ENCODE measurements at places on chromosomes 7 and 10.
A peak's percentile ranks its signal among the peaks of the same experiment; 100 is the strongest.

DNA sequence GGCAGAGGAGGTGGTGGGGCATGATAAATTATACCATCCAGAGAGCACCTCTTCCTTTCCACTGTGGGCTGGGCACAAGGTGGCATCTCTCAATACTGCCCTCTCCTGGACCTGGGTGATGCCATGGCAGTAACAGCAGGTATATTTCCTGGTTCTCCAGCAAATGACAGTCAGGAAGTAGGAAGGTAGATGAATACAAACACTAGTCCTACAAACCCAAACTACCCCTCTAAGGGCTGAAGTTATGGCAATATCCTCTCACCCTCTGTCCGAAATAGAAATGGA is 1004.9 kb downstream of the KCNMA1 start:
- ATAC-seq, result no peak

- ATAC-seq, result no peak
These were observed 49.2 kb upstream of the SPOCK2 start for GRCh38 chr10:72137583-72137982.

DNA sequence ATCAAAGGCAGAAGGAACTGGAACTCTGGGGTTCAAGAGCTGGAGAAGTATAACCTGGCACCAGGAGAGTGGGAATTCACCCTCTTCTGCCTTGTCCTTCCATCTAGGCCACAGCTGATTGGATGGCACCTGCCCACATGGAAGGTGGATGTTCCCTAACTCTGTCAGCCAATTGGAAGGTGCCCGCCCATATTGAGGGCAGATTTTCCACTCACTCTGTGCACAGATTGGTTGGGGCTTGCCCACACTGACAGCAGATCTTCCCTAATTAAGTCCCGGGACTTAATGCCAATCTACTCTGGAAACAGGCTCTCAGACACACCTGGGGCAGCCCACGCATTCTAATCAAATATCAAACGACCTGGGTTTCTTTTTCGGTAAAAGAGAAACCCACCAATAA is 1142.3 kb upstream of the CELF2 start:
- no peak for ATAC-seq

GRCh38 chr10:74991435-74991834 is 120.0 kb upstream of the SAMD8 start:
- no peak for ATAC-seq

GRCh38 chr7:16260236-16260728 is 161.1 kb downstream of the CRPPA start:
- ATAC-seq, result no peak

GRCh38 chr7:51455513-51455912 is 138.9 kb upstream of the COBL start:
- ATAC-seq, result peak; percentile 38

GRCh38 chr7:155418304-155418703 is 39.6 kb upstream of the EN2 start:
- no peak for ATAC-seq

- ATAC-seq, result no peak
These were observed 124.8 kb downstream of the MPP7 start for GRCh38 chr10:28177944-28178637.

GRCh38 chr7:124651136-124651535 is 114.5 kb downstream of the GPR37 start:
- ATAC-seq, result no peak

DNA sequence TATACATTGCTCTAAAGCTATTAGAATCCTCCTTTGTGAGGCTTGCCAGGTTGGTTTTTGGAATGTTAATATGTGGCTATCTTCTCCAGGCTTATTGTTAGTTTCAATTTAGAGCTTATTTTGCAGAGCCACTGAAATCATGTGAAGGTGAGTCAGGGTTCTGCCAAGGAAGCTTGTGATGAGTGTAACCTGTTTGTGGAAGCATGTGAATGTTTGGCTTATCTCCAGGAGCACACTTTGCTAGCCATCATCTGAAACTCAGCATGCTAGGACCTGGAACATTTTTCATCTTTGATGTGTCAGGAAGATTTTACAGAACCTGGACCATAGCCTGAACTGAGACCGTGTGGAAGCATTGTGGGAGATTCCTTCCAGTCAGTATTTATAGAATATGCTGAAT is 197.3 kb downstream of the PPP1R9A start:
- ATAC-seq, result no peak

GRCh38 chr10:110214371-110214826 is 7.0 kb downstream of the MXI1 start:
- peak; percentile 14 for ATAC-seq

DNA sequence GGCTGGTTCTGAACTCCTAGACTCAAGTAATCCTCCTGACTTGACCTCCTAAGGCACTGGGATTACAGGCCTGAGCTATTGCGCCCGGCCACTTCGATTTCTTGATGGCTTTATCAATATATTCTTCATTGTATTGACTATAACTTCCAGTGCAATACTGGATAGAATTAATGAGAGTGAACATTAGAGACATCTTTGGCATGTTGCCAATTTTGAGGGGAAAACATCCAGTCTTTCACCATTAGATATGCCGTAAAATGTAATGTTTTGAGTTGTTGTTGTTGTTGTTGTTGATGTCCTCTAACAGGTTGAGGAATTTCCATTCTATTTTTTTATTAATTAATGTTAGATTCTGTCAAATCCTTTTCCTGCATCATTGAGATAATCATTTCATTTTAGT is 578.9 kb downstream of the ZWINT start:
- no peak for ATAC-seq

GRCh38 chr10:69338133-69338456 is 59.8 kb downstream of the HK1 start:
- no peak for ATAC-seq

- no peak for ATAC-seq
These were observed 937 bp upstream of the COBL start for GRCh38 chr7:51317582-51317910.

DNA sequence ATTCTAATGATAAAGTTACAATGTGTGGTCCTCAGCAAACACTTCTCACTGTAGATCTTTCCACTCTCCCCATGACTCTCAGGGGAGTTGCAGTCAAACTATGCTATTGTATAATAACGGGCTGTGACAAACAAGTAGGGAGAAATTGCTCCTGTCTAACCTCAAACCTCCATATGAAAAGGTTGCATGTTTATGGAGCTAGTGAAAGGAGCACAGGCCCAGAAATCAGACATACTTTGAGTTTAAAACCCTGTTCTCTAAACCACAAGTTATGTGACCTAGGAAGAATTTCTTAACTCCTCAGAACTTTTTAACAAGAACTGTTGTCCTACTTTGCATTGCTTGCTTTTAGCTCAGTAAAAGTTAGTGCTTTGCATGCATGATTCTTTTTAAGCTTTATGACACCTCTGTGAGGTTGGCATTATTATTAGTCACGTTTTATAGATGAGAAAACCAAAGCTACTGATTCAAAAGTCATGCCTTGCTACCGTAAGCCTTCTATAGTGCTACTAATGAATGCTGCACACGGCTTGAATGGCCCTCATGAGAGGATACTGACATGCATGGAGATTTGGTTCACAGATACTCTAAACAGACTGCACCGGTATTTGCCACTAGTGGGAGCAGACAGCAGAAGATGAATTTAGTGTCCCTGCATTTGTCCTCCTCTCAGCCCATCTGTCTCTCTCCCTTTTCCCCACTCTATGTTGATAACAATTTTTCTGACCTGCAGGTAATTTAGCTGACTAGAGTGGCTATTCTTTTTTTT is 129.5 kb upstream of the PCGF5 start:
- ATAC-seq, result no peak

DNA sequence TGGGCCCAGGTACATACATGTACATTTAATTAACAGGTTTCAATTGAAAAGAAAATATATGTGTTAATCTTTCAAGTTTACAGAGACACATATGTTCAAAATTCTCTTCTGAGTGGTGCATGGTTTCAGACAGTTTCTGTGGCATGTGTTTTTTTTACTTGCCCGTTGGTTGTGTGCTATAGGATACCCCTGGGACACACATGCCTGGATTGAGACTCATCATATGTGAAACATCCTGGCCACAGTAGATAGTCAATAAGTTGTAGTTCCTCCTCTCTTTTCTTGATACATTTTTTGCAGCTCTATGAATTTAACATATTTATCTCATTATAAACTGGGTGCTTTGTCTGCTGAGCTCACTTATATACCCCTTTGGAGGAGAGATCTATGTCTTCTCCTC is 207.8 kb upstream of the CTBP2 start:
- no peak for ATAC-seq

DNA sequence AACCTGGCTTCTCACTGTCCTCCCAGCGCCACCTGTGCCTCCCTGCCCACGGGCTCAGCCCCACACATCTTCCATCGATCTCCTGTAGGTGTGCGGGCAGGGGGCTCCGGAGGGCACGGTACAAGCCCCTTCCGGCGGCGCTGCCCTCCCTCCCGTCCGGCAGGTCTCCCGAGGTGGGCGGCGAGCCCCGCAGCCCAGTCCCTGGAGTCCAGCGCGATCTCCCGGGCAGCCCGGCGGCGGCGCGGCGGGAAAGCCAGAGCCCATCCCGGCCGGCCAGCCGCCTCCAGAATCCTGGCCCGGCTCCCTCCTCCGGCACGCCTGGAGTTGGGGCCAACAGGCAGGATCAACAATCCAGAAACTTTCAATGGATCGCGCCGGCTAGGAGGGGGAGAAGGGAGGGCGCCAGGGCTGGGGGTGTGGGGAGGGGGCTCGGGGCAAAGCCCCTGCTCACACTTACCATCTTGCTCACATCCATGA is 100.1 kb downstream of the HIP1 start:
- peak; percentile 79 for ATAC-seq

DNA sequence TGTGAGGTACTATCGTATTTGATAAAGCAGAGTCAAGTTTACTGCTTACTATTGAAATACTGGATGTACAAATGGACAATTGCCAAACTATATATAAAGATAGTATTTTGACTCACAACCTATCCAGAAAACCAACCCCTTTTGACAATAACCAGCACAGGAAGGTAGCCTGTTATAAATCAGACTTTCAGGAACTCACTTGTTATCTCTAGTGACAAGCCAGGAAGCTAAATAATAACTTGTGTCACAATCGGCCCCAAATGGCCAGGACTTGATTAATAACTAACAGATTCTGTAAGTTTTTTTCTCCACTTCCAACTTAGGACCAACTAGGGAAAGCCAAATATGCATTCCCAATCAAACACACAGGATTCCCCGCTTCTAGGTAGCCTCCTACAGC is 38.8 kb upstream of the SLC35G1 start:
- ATAC-seq, result no peak

DNA sequence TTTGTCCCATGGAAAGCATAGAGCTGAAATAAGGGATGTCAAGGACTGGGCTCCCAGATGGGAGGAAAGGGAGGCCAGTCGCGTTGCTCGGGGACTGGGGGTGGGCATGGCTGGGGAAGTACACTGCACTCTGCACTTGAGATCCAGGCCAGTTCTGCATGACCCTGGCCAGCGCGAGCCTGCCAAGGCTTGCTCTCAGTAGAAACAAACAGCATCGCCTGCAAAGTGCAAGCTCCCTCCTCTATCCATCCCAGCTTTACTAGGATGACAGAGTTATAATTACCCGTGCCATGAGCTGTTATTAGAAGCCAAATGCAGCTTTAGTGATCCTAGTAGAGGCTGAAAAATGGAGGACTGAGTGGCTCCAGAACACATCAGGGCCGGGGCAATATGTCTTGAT is 43.9 kb upstream of the PDCD4 start:
- no peak for ATAC-seq

- ATAC-seq, result no peak
These were observed 25.6 kb downstream of the ANKMY2 start for GRCh38 chr7:16619979-16620408.

GRCh38 chr10:127907411-127908105 is 655 bp downstream of the PTPRE start:
- ATAC-seq, result no peak

GRCh38 chr7:149471289-149471953 is 10.6 kb upstream of the ZNF777 start:
- no peak for ATAC-seq

GRCh38 chr10:32263300-32263699 is 83.7 kb downstream of the EPC1 start:
- peak; percentile 81 for ATAC-seq

DNA sequence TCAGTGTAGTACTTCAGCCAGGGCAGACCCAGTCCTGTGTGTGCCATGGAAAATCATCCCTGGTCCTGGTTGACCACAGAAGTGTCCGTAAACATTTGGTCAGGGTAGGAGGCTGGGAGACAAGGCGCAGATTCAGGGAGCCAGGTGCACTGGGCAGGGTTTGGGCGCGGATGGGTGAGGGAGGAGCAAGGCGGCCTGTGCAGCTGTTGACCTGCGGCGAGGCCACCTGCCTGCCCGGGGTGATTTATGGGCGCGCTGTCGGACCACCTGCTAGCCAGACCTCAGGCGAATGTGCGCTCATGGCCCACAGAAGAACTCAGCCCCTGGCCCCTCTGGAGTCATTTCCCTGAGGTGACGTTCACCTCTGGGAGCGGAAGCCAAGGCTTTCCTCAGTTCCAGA is 6.6 kb downstream of the SFRP5 start:
- ATAC-seq, result no peak

DNA sequence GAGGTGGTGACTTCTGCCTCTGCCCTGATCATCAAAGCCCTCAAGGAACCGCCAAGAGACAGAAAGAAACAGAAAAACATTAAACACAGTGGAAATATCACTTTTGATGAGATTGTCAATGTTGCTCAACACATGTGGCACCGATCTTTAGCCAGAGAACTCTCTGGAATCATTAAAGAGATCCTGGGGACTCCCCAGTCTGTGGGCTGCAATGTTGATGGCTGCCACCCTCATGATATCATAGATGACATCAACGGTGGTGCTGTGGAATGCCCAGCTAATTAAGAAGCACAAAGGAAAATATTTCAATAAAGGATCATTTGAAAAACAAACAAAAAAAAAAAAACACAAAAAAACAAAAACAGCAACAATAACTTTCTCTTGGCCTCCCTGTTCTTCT is 59.5 kb upstream of the TOMM7 start:
- ATAC-seq, result no peak

DNA sequence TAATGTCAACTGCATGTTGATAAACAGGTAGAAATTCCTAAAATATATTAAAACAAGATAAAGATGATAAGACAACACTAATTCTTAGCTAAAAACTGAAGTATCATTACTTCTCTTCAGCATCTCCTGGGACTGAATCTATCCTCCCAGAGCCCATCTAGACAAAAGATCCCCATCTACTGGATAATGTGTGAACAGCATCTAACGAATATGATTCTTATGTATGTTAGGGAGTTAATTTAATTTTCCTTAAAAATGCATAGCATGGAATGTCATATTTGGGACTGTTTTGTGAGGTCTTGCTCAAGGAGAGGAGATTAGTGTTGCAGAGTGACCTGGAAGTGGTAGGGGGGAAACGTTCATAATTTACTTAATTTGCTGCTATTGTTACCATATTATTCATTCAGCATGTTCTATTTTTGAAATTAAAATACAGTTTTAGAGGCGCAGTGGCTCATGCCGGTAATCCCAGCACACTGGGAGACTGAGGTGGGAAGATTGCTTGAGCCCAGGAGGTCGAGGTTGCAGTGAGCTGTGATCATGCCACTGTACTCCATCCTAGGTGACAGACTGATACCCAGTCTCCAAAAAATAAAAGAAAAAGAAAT is 305.1 kb upstream of the CSTF2T start:
- ATAC-seq, result peak; percentile 67

DNA sequence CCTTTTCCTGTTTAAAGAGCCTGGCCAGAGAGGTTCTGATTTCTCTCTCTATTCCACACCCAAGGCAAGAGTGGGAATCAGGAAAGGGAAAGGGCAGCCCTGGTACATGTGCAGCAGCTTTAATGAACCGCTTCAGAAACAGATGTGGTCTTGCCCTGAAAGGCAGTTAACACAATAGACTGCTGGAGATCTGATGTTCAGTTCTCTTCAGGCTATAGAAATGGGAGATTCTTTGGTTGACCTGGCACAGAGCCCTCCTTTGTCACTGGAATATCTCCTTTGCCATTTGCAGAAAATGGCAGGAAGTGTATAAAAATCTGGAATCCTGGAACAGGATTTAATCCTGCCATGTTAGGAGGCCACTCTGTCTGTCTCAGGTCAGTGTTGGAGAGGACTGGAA is 36.3 kb upstream of the EXOC6 start:
- ATAC-seq, result no peak
